ENCODE measurements at places on chromosomes 12 and 14.

GRCh38 chr12:12992418-12993130 is 7.5 kb downstream of the HEBP1 start:
- DNase-seq: no peak

DNA sequence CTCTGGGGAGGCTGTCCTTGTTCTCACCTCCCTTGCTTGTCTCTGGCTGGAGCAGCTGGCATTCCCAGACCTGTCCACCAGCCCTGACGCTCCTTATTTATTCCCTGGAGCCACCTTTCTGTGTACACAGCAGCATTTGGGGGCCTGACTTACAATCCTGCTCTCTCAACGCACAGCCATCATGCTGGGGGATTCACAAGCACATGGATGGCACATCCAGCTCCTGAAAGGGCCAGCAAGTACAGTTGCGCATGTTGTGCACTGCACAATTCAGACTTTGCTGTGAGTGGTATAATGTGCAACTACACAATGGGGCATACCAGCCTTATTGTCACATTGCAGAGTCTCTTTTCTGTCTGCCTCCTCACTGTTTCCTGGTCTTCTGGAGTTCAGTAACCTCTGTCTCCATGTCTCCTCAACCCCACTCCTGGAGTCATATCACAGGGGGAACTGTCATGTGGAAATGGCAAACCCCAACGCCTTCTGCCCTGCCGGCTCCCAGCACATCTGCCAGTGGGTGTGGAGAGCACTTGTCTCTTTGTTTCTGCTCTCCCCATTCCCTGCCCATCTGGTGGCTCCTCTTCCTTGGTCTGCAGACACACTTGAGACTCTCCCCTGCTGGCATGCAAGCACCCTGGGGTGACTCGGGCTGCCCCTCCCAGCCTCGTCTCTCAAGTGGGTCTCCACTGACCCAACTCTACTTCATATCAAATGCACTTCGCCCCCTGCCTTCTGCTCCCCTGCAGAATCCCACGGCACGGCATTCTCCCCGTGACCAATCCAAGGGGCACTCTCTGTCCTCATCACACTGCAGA is 41.2 kb upstream of the MEG3 start:
- no peak for DNase-seq

GRCh38 chr12:24427776-24428175 is 478.3 kb upstream of the SOX5 start:
- DNase-seq: no peak

- DNase-seq: no peak
Measured at GRCh38 chr12:12874029-12874428, 17.3 kb upstream of the GPRC5A start.

- DNase-seq: no peak
Measured at GRCh38 chr12:1984759-1985158, 19.5 kb downstream of the DCP1B start.

DNA sequence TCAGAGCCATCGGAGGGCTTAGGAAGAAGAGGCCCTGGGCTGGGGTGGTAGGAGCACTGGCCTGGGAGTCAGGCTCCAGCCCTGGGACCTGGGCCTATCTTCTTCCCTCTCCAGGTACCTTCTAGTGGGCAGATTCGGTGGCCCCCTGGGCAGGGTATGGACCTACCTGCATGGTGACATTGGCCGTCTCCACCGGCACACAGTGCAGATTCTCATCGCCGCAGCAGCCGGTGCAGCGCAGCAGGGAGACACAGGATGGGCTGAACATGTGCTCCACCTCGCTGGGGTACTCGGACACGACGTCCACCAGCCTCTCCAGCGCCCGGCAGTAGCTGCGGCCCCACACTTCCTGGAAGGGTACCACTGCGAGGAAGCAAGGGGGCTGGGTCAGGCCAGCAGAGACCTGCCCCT is 6.2 kb downstream of the PGF start:
- DNase-seq: no peak

DNA sequence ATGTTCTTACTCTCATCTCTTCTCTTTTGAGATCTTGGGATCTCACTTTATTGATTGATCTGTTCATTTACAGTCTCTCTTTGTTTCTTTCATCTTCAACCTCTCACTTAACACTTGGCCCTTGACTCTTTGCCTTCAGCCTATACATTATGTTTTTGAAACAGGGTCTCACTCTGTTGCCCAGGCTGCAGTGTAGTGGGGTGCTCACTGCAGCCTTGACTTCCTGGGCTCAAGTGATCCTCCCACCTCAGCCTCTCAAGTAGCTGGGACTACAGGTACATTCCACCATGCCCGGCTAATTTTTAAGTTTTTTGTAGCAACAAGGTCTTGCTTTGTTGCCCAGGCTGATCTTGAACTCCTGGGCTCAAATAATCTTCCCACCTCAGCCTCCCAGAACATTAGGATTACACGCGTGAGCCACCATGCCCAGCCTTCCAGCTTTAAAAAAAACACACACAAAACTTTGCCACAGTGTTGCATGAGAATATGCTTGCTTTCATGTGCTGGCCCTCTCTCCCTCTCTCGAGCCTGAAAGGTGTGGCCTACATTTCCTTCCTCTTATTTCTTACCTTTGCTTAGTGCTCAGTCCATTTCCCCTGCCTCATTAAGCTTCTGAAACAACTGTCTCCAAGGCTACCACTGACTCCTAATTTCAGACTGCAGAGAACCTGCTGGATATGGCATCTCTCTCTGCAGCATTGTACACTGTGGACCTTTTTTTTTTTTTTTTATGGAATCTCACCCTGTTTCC is 9.9 kb downstream of the DIP2B start:
- no peak for DNase-seq

- DNase-seq: no peak
Measured at GRCh38 chr12:102633981-102634605, 153.7 kb upstream of the IGF1 start.

DNA sequence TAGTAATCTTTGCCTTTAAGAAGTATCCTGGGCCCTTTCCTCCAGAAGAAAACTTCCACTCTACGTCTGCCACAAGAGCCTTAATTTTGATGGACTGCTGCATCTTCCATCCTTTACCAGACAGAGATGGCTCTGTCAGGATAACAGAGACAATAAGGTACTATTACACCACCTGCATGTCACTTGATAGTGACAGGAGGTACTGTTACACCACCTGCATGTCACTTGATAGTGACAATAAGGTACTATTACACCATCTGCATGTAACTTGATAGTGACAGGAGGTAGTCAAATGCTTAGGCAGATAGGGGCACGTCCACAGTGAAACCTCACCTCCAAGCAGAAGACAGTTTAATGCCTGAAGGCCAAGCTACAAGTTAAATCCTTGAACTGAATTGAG is 13.9 kb downstream of the OR6C74 start:
- DNase-seq: no peak

DNA sequence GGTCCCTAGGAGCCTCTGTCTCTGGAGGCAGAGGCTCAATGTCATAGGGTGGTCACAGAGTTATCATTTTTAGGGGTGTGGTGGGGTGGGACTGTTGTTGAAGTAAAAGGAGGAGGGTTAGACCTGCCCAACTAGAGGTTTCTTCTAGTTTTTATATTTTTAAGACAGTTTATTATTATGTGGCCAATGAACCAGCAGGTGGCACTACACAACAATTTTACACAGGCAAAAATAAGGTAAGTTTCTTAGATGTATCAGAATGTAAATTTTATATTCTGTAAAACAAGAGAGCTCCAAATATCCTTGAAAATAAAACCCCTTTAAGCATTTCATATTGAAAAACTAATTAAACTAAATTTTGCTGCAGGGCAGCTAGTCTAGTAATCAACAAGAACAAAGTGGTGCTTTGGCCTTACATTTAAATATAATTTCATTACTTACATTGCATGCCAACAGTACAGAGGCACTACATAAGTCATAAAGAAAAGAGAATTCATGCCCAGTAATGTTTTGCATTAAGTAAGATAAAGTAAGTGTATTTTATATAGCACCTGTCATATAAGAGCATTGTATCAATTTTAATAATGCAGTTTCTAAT is 22.2 kb upstream of the OVCH1 start:
- no peak for DNase-seq

DNA sequence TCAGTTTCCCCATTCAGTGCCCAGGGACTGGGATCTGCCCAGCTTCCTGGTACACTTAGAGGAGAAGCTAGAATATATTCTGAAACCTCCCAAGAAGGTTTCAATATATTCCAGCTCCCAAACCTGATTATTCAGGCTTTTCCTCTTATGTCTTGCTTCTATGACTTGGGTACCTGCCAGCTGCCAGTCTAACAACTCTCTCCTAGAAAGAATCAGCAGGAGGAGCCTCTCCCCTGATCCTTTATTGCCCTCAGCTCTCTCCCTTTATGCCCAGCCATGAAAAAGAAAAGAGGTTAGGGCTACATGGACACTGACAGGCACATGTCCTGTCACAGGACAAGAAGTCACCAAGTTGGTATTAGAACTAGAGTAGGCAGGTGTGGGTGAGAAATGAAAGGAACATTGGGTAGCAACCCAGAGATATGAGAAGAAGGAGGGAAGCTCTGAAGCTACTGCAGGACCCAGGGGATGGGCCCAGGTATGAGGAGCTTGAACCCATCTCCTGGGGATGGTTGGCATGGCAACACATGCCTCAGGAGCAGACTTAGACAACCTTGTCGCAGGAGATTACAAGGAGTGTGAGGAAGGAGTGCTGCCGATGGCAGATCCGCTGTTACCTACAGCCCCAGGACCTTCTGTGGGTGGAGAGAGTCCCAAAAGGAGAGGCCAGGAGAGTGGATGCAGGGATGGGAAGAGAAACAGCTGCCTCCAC is 2.0 kb upstream of the CACNB3 start:
- DNase-seq: no peak

GRCh38 chr14:50062438-50063085 is 53.8 kb downstream of the VCPKMT start:
- no peak for DNase-seq

GRCh38 chr14:25049568-25050268 is at the start of gene STXBP6:
TSS of gene STXBP6 (minus strand) at chr14:25050147. CDS start at chr14:24974818, 75,329 bp downstream.
- peak; percentile 68 for DNase-seq

GRCh38 chr14:96235426-96235825 is 20.6 kb upstream of the BDKRB1 start:
- DNase-seq: no peak

GRCh38 chr14:50744231-50744630 is 76.1 kb upstream of the SAV1 start:
- DNase-seq: no peak

DNA sequence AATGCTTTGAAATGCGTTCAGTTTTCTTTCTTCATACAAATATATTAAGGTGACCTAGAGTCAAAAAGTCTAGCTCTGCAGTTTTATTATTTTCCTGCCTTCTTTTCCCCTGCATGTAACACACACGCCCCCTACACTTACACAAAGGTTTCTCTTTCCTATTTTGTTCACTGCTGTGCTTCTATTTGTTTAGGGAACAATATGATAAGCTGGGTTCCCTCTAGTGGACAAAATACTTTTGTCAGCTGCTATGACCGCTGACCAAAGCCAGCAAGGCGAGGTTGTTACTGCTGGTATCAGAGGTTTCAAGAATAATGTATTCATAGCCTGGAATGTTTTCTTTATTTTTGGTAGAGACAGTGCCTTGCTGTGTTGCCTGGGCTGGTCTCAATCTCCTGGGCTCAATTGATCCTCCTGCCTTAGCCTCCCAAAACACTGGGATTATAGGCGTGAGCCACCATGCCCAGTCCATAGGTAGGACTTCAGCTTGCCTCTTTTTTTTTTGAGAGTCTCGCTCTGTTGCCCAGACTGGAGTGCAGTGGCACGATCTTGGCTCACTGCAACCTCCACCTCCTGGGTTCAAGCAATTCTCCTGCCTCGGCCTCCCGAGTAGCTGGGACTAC is 33.4 kb downstream of the FNTB start:
- peak; percentile 16 for DNase-seq

DNA sequence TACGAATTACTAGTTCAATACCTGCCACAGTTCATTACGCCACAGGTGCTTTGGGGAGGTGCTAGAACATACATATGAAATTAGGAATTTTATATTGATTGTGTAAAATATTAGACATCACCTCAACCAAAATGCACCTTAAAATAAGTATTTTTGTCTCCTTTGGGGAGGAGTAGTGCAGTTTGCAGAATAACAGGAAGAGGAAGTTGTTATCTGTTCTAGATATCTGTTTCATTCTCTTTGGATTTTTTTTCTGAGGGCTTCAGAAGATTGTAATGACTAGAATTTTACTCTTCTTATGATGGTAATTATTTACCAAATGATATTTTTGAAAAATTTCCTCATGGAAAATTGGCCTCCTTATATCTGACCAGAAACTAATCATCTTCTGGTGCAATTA is 9.9 kb upstream of the GYS2 start:
- DNase-seq: no peak

DNA sequence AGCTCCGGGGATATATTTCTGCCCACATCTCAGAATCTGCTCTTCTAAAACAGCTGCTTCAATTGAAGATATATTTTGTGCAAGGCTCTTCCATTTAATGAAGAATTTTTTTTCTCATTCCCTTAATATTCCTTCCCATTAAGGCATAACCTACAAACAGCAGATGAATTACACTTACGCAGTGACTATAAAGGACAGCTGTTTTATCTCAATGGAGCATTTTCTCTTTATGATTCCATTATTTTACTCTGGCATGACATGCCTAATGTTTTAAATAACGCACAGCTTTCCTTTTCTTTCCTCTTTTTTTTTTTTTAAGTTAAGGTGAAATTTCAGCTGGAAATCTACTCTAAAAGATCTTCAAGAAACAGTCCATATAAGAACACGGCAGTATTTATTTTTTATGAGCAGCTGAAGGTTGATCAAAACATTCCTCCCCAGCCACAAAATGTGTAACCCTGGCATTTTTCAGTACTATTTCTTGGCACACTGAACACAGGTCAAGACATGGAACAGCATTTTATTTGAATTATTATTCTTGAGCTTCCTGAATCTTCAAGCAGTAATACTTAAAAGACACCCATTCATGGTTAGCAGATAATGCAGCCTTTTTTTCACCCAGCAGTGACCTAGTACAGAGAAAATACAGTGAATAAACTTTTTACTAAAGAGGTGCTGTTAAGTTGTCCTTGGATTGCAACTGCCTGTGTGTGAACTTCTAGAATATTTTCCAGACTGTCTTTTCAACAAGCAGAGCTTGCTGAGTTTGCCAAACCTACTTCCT is 118.1 kb upstream of the FOXN3 start:
- no peak for DNase-seq

GRCh38 chr14:77659831-77660230 is 43.4 kb upstream of the SPTLC2 start:
- DNase-seq: no peak

- DNase-seq: peak; percentile 25
Measured at GRCh38 chr12:65822732-65823512, 1.4 kb upstream of the HMGA2 start.

DNA sequence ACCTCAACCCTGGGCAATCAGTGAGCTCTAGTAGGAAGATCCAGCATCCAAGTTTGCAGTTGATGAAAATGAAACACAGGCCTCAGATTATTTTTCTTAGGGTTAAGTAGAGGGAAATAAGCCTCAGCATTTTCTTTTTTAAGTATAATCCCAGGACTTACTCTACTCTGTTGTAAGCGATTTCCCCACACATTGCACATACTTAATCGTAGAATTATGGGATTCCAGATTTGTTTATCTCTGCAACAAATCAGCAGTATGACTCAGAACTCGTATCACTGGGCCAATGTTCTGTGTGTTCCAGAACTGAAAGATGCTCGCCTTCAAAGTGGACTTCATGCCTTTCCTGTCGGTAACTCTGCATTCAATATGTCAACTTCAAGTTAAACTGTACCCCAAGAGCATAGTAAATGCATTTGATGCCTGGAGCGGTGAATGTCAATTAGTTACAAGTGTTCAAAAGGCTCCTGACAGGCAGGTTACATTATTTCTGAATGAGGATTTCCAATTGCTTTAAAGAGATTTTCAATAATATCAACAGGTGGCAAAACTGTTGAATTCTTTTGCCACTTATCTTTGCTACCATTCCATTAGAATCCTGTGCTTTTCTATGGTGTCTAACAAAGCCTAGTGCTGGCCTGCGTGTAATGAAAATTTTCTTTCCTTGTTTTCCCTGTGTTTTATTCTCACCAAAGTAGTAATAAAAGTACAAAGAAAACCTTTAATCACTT is 323.8 kb upstream of the SYT1 start:
- no peak for DNase-seq

All from progenitor cell of endocrine pancreas (in vitro differentiated cells).